ENCODE measurements at places on chromosomes 4 and X. TPM values are rescaled to one million over a fixed set of nuclear protein-coding genes. Genes with fewer than 3 reads are reported as not detected.

GPRASP3 gene
- total RNA-seq = 1.4 TPM

RBMX2 gene
- 29.2 TPM for total RNA-seq

FAM9B gene
- total RNA-seq = not detected

MAGEB3 gene
- total RNA-seq = not detected

TCEAL7 gene
- total RNA-seq = not detected

GRCh38 chrX:74579597-74580198 lies 34.7 kb downstream of the RLIM start:
- no peak for DNase-seq

DNA sequence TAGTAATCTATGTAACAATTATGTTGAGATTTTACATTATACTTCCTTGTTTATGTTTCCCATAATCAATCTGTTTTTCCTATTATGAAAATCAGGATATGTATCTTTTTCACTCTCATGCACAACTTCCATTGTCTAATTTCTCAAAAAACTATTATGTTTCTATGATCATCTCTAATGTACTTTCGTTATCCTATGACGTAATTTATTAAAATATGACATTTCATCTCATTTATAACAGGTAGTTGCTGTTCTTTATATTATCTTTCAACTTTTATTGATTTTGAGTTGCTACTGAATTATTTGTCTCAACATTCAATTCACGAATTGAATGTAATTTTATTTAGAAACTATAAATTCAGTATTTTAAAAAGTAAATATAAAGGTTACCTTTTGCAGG lies 100.8 kb upstream of the MAGEB18 start:
- no peak for DNase-seq

DNA sequence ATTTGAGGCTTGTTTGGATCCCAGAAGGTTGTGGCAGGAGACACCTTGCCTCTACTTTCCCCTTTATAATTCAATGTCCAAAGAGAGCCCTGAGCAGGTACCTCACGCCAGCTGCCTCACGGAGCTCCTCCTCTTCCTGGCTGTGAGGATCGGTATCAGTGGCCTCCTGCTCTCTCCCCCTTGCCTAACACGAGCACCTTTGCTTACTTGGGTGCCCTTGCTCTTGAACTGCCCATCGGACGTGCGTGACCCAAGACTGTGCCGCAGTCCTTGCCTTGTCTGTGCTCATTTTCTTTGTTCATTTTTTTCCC lies 27.8 kb upstream of the MSANTD1 start:
- no peak for DNase-seq

DNA sequence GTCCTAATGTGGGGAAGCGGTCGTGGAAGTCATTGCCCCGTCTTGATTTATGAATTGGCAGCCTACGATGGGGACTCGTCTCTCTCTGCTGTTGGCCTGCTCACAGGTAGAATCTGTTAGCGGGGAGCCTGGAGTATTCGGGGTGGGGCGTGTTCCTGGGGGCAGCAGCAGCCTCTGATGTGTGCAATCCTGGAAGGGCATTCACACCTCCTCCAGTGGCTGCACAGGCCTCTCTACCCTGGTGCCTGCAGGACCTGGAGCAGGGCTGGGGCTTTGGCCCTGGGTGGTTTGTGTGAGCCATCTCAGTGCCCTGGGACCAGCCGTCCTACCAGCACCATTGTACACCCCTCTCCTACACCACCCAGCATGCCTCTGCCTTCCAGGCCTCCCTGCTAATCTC lies 340.9 kb downstream of the ARHGAP10 start:
- no peak for DNase-seq

DNA sequence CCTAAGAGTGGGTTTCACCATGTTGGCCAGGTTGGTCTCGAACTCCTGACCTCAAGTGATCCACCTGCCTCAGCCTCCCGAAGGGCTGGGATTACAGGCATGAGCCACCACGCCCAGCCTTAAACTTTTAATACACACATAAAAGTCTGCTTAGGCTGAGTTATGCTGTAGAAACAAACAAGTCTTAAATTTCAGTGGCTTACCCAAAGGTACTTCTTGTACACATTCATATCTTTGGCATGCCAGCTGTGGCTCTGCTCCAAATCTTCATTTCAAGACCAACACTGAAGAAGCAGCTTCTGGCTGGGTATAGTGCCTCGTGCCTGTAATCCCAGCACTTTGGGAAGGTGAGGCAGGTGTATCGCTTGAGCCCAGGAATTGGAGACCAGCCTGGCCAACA lies 80.3 kb downstream of the PPEF2 start:
- no peak for DNase-seq

DNA sequence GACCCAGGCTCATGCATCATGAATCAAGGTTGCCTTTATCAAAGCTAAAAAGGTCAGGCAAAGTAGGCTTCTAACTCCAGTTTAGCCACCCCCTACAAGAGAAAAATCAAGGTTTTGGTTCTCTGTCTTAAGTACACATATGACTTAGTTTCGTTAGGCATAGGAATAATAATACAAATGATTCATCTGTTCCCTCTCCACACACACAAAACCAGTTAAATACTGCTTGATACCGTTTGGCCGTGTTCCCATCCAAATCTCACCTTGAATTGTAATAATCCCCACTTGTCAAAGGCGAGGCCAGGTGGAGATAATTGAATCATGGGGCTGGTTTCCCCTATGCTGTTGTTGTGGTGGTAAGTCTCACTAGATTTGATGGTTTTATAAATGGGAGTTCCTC lies 226.2 kb downstream of the HS6ST2 start:
- DNase-seq = no peak
